ENCODE measurements at places on chromosomes 2 and 18. TPM values are rescaled to one million over a fixed set of nuclear protein-coding genes. Genes with fewer than 3 reads are reported as not detected.
A peak's percentile ranks its signal among the peaks of the same experiment; 100 is the strongest.

DNA sequence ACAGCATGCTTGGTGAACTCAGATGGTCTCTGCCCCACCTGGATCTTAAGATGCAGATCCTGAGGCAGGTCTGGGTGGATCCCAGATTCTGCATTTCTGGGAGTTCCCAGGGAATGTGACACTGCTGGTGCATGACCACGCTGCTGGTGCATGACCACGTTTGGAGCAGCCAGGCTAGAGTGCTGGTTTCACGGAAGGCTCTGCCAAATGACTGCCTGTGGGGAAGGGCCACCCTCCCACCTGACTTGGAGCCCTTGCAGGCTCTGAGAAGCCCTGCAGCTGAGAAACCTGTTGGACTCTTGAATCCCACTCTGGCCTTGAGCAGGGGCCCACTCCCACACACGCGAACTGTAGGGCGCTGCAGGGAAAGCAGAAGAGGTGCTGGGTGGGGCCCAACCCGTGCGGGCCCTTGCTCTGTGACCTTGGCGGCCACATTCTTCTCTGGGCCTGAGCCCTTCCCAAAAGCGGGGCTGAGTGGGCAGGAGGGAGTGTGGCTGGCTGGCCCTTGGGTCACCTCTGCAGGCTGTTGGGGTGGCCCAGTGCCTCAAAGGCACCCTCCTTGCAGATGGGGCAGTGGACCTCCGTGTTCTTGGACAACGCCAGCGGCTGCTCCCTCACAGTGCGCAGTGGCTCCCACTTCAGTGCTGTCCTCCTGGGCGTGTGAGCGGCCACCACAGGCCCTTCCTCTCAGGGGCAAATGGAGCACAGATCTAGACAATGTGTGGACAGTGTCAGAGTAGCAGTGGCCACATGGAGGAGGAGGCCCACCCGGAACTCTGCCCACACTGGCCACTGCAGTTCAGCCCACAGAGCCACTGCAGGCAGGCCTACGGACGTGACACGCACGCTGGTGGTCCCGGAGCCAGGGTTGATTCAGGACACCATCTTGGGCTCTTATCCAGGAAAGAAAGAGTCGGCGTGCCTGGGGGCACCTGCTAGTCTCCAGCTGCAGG, 7.9 kb downstream of the ERFE start:
- peak; percentile 65 for DNase-seq
- H3K4me3 ChIP-seq, result no peak overlapping the region
- H3K36me3 ChIP-seq, result peaks cover 8% of the 10 kb centered on the region
- H3K27me3 ChIP-seq, result no peaks in the 10 kb centered on the region
- peak overlapping the region; percentile 36 for H3K27ac ChIP-seq
- H3K4me1 ChIP-seq, result peaks cover 49% of the 10 kb centered on the region

DNA sequence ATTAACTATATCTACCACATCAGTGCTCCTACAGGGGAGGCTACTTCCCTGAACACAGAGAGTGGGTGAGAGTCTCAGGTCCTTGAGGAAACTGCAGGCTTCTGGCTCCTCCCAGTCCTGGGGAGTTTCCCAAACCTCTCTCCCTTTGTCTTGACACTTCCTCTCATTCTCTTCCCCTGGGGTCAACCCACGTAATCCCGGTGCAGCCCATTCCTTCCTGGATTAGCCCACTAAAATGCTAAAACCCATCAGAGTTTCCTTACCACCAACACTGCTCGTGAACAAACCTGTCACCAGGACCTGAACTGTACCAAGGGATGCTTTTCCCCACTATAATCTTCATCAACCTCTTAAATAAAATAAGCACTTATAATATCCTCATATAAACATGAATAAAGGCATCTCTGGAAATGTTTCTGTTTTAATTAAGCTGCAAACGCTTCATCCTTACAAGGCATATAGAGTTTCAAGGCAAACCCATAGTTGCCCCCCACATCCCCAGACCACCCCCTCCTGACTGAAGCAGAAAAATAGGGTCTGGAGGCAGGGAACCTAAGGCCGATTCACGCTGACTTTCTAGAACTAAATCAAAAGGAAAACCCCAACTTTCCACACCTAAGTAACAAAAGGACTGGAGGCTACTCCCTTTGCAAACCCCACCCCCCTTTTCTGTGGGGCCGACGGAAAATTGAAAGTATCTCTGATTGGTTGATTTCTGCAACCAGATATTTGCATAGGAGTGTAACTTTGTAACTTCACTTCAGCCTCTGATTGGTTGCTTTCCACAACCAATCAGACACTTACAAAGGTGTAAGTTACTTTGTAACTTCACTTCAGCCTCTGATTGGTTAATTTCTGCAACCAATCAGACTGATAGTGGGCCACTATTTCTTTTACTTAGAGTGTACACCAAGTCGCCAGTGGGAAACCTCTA, 19.0 kb downstream of the TMSB10 start:
- H3K36me3 ChIP-seq, result no peaks in the 10 kb centered on the region
- H3K4me1 ChIP-seq, result peaks cover 37% of the 10 kb centered on the region
- H3K27me3 ChIP-seq, result no peaks in the 10 kb centered on the region
- H3K27ac ChIP-seq, result no peak overlapping the region
- DNase-seq, result no peak

DNA sequence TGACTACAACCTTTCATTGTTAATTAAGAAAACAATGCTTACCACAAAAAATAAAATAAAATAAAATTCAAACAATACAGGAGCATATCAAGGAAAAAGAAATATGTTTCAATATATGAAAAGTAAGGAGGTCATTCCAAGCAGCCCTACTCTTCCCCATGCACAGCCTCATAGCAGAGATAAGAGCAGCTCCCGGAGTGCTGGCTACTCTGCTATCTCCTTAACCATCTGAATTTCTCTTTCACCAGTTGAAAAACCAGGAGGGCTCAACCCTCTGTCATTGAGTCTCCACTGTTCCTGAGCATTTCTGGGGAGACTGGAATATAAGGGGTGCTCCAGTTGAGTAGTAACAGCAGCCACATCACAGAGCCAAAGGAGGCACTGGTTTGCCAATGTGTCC, 201.4 kb downstream of the TCF4 start:
- DNase-seq, result no peak
- H3K27ac ChIP-seq, result no peak overlapping the region
- H3K36me3 ChIP-seq, result peaks cover 4% of the 10 kb centered on the region

DNA sequence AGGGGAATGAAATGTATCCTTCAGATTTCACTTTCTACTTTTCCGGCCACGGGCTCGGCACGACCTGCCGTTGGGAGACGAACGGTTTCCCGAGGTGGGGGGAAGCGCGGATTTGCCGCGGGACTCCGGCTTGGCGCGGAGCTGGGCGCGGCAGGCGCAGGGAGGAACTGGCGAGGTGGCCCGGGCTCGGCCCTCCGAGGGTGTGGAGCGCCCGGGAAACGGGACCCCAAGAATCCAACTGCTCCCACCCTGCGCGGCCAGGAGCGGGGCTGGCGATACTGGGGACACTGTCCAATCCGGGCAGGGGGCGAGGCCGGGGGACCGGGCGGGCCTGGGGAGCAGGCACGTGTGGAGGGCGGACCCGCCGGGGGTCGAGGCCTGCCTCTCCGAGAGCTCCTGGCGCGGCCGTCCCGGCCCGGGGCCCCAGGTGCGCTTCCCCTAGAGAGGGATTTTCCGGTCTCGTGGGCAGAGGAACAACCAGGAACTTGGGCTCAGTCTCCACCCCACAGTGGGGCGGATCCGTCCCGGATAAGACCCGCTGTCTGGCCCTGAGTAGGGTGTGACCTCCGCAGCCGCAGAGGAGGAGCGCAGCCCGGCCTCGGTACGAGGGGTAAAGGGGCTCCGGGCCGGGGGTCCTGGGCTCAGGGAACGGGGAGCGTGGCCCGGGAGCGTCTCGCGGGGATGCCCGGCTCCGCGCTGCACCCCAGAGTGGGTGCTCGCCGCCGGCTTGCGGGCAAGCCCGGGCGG, at the start of gene ANXA4:
Gene ANXA4 (plus strand): TSS at position 560 of the 747 bp plus-strand sequence. CDS start 39,432 bp downstream, outside the sequence.
- H3K36me3 ChIP-seq, result no peaks in the 10 kb centered on the region
- peak within 1 kb of the TSS; percentile 91 for H3K27ac ChIP-seq
- peak within 1 kb of the TSS; percentile 91 for H3K4me3 ChIP-seq
- no peaks in the 10 kb centered on the region for H3K27me3 ChIP-seq
- no peak for DNase-seq

- peaks cover 5% of the 10 kb centered on the region for H3K4me1 ChIP-seq
- no peaks in the 10 kb centered on the region for H3K36me3 ChIP-seq
- H3K27ac ChIP-seq, result no peak overlapping the region
- no peak overlapping the region for H3K4me3 ChIP-seq
Measured at GRCh38 chr18:39166776-39167175, 1601.2 kb upstream of the CELF4 start.

- H3K36me3 ChIP-seq, result peaks cover 22% of the 10 kb centered on the region
- H3K27ac ChIP-seq, result no peak overlapping the region
- no peak for DNase-seq
Measured at GRCh38 chr2:213316001-213316735, 31.9 kb downstream of the SPAG16 start.

DNA sequence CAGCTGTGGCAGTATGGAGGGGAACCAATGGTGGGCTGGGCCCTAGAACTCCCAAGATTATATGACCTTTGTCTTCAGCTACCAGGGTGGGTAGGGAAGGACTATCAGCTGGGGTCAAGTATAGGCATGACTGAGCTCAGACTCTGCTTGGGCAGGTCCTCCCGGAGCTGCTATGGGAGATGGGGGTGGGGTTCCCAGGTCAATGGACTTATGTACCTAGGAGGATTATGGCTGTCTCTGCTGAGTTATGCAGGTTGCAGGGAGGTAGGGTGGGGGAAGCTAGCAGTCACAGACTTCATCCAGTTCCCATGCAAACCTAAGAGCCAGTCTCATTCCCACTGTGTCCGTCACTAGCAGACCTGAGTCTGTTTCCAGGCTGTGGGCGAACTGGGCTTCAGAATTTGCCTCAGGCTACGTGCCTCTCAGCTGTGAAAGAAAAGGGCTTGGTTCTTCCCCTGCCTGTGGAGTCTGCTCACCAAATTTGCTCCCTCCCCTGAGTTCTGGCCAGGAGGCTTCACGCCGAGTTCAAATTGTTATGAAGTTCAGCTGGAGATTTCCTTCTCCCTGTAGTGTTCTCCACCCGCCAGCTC, 985.8 kb upstream of the NRXN1 start:
- no peak for DNase-seq
- no peaks in the 10 kb centered on the region for H3K4me1 ChIP-seq
- H3K27ac ChIP-seq, result no peak overlapping the region
- no peaks in the 10 kb centered on the region for H3K36me3 ChIP-seq

GRCh38 chr2:173644146-173644545, 289.5 kb downstream of the CDCA7 start:
- peaks cover 17% of the 10 kb centered on the region for H3K4me1 ChIP-seq
- H3K27me3 ChIP-seq, result no peaks in the 10 kb centered on the region
- no peak for DNase-seq
- H3K27ac ChIP-seq, result peak overlapping the region; percentile 88
- H3K36me3 ChIP-seq, result no peaks in the 10 kb centered on the region

- peaks cover 2% of the 10 kb centered on the region for H3K27me3 ChIP-seq
- H3K27ac ChIP-seq, result no peak overlapping the region
- H3K36me3 ChIP-seq, result no peaks in the 10 kb centered on the region
- H3K4me1 ChIP-seq, result peaks cover 19% of the 10 kb centered on the region
- DNase-seq, result no peak
Measured at GRCh38 chr2:1754461-1755170, 10.3 kb upstream of the PXDN start.

GRCh38 chr18:70234667-70235459, 29.4 kb upstream of the RTTN start:
- H3K4me1 ChIP-seq, result peaks cover 3% of the 10 kb centered on the region
- H3K27ac ChIP-seq, result no peak overlapping the region
- H3K36me3 ChIP-seq, result peaks cover 4% of the 10 kb centered on the region
- DNase-seq, result no peak
- peaks cover 2% of the 10 kb centered on the region for H3K27me3 ChIP-seq

- no peak for DNase-seq
- H3K27me3 ChIP-seq, result no peaks in the 10 kb centered on the region
- peaks cover 13% of the 10 kb centered on the region for H3K36me3 ChIP-seq
- no peak overlapping the region for H3K4me3 ChIP-seq
Measured at GRCh38 chr2:201049455-201049854, 22.0 kb downstream of the HYCC2 start.

The EPHA4 gene
- 6.8 TPM for total RNA-seq

The SGO2 gene
- 4.9 TPM for total RNA-seq

The TMEM163 gene
- not detected for total RNA-seq

The NT5C1B gene
- total RNA-seq, result not detected

All from chondrocyte (in vitro differentiated cells).